ENCODE measurements at places on chromosomes 2 and 18.

GRCh38 chr2:108896741-108897140, 92.3 kb downstream of the EDAR start:
- no peak for DNase-seq

GRCh38 chr2:43745457-43745856, 28.4 kb upstream of the DYNC2LI1 start:
- no peak for DNase-seq

DNA sequence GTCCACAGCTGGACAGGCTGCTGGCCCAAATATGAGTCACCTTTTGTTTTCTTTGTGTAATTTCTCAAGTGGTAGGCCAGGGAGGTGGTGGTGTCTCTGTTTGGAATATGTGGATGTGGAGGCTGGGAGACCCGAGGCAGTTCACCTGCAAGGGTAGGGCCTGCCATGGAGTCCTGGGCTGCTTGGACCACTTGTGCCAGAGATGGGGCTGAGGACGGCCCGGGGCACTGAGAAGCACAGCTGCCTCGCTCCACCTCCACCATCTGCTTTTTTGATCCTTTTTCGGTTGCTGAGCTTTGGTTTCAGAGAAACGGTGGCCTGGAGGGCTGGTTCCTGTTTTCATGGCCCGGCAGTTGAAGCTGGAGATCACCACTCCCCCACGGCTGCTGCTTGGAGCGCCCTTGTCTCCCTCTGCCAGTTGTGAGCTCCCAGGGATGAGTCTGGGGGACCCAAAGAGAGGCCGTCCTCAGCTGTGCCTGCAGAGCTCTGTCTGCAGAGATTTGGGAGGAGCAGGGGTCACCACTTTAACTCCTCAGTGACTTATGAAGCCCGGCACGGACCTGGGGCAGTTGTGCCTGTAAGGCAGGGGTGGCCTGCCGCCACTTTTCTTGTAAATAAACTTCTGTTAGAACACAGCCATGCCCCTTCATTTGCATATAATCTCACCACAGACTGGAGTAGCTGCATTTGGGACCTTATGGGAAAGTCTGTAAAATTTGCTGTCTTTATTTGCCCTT, 67.6 kb upstream of the MCFD2 start:
- no peak for DNase-seq

GRCh38 chr2:147223119-147223518, 621.7 kb upstream of the ACVR2A start:
- no peak for DNase-seq

DNA sequence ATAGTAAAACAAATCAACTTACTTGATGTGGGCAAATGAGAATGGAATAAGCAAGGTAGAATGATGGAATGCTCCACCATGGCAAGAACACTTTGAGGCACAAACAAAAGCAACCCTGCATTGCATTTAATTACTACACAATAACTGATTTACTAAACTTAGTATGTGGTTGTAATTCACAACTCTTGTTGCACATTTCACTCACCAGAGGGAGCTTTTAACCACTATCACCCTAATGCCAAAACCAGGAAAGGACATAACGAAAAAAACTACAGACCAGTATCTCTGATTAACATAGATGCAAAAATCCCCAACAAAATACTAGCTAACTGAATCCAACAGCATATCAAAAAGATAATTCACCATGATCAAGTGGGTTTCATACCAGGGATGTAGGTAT, 659.8 kb downstream of the CPS1 start:
- DNase-seq = no peak

DNA sequence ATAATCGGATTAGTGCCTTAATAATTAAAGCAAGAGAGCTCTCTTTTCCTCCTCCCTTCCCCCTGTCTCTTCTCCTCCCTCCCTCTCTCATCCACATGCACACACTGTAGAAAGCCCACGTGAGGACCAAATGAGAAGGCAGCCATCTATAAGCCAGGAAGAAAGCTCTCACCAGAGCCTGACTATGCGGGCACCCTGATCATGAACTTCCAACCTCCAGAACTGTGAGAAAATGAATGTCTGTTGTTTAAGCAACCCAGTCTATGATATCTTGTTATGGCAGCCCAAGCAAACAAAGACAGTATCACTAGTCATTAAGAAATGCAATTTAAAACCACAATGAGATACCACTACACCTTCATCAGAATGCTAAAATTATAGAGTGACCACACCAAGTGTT, 220.3 kb downstream of the EN1 start:
- DNase-seq = no peak

All from occipital lobe (tissue), 3 donors.